Activated CD4-positive, alpha-beta T cell treated with anti-CD3 and anti-CD28 coated beads for 4 hours (primary cell): ENCODE measurements at places on chromosomes 6 and 20.

DNA sequence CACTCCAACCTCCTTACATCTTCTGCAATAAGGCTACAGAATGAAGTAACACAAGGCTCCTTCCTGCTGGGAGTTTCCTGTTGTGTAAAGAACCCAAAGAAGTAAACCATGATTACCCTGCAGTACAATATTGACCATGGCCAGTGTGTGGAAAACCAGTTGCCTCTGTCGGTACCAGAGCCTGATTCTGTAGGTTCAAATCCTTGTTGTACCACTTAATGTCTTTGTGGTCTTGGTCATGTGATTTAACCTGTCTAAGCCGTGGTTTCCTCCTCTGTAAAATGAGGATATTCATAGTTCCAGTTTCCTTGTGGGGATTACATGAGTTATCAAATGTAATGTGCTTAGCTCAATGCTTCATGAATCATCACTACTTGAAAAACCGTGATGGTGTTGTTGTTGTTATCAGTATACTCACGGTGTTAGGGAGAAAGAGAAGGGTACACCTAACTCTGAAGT lies 60.3 kb upstream of the PRELID3B start:
- DNase-seq: no peak

DNA sequence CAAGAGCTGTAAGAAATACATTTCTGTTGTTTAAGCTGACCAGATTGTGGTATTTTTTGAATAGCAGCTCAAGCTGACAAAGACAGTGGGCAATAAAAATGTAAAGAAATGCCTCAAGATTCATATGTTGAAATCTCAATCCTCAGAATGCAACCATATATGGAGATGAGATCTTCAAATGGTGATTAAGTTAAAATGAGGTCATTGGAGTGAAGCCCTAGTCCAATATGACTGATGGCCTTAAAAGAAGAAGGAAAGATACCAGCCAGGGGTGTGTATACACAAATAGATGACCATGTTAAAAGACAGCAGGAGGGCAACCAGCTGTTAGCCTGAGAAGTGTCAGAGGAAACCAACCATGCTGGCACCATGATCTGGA lies 7.1 kb upstream of the DDO start:
- DNase-seq: no peak

- DNase-seq: peak; percentile 35
Measured at GRCh38 chr20:51326201-51326819, 216.2 kb downstream of the NFATC2 start.

- no peak for DNase-seq
Measured at GRCh38 chr6:128686084-128686483, 165.7 kb upstream of the PTPRK start.

DNA sequence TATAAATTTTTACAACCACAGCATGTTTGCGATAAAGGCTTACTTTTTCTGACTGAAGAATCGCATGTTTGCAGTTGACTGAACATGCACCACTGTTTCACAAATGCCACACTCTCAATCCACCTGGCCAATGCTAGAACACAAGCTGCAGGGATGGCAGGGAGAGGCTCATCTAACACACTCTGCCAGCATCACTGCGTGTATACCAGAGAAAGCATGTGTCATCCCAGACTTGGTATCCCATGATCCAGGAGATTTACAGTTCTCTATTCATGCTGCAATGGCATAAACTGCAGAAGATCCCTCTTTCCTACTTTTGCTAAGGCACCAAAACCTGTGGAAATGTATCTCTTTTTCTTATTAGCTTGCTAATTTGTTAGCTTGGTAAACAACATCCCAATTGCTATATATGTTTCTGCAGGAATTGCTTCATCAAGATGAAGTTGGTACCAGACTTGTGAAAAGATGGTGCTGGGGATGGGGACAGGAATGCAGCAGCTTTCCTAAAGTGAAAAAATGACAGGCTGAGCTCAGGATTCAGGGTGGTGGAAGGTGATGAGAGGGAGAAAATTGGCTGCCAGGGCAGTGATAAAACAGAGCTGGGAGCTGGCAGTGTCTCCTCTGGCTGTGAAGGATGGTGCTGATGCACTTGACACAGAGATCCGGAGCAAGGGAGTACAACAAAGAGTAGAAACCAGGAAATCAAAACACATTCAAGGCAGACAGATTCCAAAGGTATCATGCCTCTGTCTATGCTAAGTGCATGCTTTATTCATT lies 186.9 kb downstream of the HIVEP2 start:
- no peak for DNase-seq

- no peak for DNase-seq
Measured at GRCh38 chr6:97029552-97029951, 105.0 kb downstream of the KLHL32 start.

GRCh38 chr6:28203201-28203600 lies 21.9 kb upstream of the ZSCAN9 start:
- DNase-seq: no peak

DNA sequence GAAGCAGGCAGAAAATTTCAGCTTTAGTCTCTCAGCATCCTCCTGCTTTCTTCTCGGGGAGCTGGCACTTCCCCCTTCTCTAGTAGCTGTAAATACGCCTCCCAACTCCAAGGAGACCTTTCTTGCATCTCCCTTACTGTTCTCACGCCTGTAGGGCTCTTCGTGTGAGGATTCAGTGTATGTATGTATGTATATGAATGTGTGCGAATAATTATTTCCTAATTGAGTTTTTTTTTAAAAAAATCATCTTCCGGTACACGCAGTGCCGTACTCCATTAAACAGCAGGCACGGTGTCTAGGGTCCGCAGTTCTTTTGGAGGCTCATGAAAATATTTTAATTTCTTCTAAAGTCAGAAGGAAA lies 85.4 kb downstream of the HFE start:
- DNase-seq: no peak

DNA sequence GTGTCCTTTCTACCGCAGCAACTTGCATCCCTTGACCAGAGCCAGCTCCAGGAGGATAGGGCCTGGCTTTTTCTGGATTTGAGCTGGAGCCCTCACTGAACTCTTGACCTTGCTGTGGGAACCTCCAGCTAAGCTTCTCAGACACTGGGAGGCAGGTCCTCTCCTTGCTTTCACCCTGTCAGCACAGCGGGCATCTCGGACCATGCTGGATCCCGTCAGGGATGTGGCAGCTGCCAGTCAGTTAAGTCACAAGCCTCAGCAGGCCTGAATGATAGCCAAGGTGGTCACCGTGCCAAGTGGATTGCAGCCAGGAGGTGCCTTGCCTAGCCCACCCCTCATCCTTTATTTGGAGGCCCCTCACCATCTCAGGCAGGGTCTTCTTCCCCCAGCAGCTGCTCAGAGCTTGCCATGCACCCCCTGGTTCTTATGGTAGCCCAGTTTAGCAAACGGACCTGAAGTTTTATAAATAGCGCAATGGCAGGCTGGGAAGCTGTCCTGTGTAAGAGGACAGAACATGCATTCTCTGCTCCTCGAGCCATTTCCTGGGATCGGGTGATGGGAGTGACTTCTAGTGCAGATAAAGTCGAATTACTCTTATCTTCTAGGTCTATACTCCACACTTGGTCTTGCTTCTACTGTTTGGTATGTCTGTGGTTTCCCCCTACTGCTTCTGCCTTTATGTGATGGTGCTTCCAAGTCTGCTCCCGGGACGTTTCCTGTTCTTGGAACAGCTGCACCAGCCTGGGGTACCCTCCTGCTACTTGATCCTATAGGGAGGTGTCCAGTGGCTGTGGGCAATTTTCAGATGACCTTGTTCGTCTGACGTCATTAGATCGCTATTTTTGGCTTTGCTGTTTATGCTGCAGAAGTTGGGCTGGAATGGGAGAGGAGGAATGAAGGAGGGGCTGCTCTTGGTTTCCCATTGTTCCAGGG lies 7.1 kb upstream of the MYLK2 start:
- DNase-seq: no peak

GRCh38 chr20:62168890-62169435 lies 13.9 kb upstream of the MTG2 start:
- DNase-seq: no peak

DNA sequence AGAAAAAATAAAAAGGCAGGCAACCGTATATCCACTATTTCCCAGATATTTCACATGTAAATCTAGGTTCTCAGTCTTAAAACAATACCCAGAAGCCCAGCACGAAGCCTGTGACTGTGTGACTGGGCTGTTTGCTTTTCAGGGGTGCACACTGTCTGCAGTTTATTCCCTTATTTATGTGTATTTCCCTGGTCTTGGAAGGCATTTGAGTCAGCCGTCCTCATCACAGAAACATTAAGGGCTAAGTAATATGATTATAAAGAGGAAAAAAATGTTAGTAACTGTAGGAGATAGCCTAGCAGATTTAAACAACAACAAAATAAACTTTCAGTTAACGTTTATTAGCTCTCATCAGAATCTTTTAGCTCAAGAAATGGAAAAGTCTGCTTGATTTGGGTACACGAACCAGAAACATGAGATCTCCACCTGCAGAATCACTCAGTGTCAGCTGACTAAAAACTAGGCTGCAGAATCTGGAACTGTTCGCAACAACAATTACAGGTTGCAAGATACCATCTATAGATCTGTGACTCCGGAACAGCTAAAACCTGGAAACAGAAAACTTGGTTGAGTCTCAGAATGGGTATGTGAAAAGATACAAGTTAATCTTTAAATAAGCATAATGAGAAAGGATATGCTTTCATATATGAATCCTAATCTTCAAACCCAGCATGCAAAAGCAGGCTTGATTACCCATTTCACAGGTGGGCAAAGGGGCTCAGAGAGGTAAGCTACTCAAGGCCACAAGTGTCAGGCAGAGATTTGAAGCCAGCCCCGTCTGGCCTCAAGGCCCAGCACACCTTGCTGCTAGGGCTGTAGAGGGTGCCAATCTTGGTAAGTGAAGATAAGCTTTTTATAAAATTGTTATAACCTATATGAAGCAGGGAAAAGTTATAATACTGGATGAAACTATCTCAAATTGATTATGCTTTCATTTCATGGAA lies 21.1 kb downstream of the GCLC start:
- DNase-seq: no peak

GRCh38 chr6:21000331-21000801 lies 466.1 kb downstream of the CDKAL1 start:
- no peak for DNase-seq
